ENCODE measurements at places on chromosomes 5 and 9. TPM values are rescaled to one million over a fixed set of nuclear protein-coding genes. Genes with fewer than 3 reads are reported as not detected.

- no peaks in the 10 kb centered on the region for H3K36me3 ChIP-seq
- H3K27ac ChIP-seq, result no peak overlapping the region
- H3K4me3 ChIP-seq, result no peak overlapping the region
- no peaks in the 10 kb centered on the region for H3K27me3 ChIP-seq
- peaks cover 3% of the 10 kb centered on the region for H3K4me1 ChIP-seq
- DNase-seq, result no peak
These were observed 33.6 kb downstream of the ERMP1 start for GRCh38 chr9:5799314-5799713.

CDK5RAP2 gene
- total RNA-seq, result 56.6 TPM

C5orf52 gene
- total RNA-seq, result not detected

GRCh38 chr5:111929867-111930266 lies 172.9 kb upstream of the NREP start:
- no peaks in the 10 kb centered on the region for H3K4me1 ChIP-seq
- H3K27ac ChIP-seq, result no peak overlapping the region
- no peak overlapping the region for H3K4me3 ChIP-seq
- no peaks in the 10 kb centered on the region for H3K36me3 ChIP-seq
- H3K27me3 ChIP-seq, result no peaks in the 10 kb centered on the region
- no peak for DNase-seq

FGFR4 gene
- 0.42 TPM for total RNA-seq

- no peak overlapping the region for H3K27ac ChIP-seq
- H3K4me3 ChIP-seq, result no peak overlapping the region
- DNase-seq, result no peak
- H3K27me3 ChIP-seq, result no peaks in the 10 kb centered on the region
- H3K4me1 ChIP-seq, result no peaks in the 10 kb centered on the region
- no peaks in the 10 kb centered on the region for H3K36me3 ChIP-seq
These were observed 36.1 kb upstream of the KIF4B start for GRCh38 chr5:154977409-154977808.

HMCN2 gene
- total RNA-seq, result not detected

Data from CD8-positive, alpha-beta memory T cell (primary cell).